ENCODE measurements at places on chromosomes 2 and 18.

- DNase-seq, result no peak
Measured at GRCh38 chr2:26352892-26353291, 6.3 kb upstream of the ADGRF3 start.

GRCh38 chr2:57093020-57093419 lies 909.2 kb downstream of the CCDC85A start:
- no peak for DNase-seq

- no peak for DNase-seq
Measured at GRCh38 chr18:35745814-35746213, 164.3 kb downstream of the GALNT1 start.

- DNase-seq, result no peak
Measured at GRCh38 chr2:168731002-168731401, 71.4 kb upstream of the NOSTRIN start.

GRCh38 chr2:222410534-222410933 lies 13.8 kb upstream of the SGPP2 start:
- peak; percentile 23 for DNase-seq

- no peak for DNase-seq
Measured at GRCh38 chr2:213202011-213202410, 50.6 kb upstream of the IKZF2 start.

DNA sequence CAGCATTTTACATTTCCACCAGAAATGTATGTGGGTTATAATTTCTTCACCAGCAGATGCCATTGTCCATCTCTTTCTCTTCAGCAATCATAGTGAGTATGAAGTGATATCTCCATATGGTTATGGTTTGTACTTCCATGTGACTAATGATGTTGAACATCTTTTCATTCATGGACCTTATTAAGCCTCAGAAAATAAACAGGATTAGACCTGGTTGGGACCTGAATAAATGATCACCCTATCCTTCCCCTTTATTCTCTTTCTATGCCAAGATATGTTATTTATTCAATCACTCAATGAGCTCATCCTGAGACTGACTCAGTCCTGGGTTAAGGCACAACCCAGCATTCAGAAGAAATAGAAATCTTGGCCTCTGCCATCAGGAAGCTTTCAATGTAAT lies 86.6 kb downstream of the ANTXR1 start:
- no peak for DNase-seq

DNA sequence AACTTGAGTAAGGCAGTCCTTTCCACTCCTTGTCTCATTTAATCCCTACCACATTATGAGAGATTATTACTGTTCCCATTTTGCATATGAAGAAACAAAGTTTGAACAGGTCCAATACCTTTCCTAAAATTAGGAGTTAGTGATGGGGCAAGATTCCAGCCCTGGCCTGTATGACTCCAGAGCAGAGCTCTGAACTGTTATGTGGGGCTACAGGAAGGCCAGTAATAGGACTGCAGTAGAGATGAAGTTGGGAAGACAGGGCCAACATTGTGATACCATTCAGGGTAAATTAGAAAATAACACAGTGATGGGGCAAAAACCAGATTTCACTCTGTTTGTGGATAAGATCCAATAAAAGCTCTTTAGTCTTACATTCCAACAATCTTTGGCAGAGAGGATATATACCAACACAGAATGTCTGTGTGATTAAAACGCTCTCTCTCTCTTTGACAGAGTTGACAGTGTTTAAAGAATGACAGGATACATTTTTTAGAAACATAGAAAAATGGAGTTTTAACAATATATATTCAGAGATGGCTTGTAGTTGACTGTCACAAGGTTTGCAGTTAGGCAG lies 22.7 kb downstream of the KATNAL2 start:
- DNase-seq, result no peak

DNA sequence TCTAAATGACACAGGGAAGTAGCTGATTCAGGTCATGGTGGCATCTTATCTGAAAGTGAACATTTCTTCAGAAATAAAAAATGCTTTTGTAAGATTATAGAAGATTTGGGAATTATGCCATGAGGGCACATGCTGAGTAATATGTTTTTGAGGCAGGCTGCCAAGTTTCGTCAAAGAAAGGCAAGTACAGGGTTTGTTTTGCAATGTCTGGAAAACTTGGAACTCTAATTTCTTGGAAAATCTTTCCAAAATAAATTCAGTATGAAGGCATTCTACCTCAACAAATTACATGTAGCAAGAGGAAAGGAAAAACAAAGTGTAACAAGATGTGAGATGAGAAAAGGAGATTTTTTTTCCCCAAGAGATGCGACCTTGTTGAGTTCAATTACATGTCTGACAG lies 167.7 kb downstream of the PLCL1 start:
- no peak for DNase-seq

DNA sequence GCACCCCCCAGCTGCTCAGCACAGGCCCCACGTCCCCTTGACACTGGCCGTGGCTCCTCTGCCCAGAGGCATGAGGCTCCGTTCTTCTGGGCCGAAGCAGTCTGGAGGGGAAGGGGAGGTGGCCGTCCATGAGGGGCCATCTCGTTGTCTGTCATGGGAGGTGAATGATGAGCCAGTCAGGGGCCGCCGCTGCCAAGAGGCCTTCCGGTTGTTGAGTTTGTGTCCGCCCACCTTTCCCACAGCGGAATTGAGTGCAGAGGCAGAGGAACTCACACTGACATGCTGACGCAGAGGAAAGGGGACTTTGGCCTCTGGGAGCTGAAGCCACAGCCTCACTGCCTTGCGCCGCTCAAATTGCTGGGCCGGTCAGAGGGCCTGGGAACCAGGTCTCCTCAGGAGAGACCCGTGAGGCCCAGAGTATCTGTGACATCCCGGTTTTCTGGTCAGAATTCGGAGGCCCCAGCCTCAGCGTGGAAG lies 268.4 kb downstream of the ATAD2B start:
- DNase-seq, result no peak

GRCh38 chr2:62803961-62804360 lies 98.4 kb downstream of the EHBP1 start:
- DNase-seq, result no peak

DNA sequence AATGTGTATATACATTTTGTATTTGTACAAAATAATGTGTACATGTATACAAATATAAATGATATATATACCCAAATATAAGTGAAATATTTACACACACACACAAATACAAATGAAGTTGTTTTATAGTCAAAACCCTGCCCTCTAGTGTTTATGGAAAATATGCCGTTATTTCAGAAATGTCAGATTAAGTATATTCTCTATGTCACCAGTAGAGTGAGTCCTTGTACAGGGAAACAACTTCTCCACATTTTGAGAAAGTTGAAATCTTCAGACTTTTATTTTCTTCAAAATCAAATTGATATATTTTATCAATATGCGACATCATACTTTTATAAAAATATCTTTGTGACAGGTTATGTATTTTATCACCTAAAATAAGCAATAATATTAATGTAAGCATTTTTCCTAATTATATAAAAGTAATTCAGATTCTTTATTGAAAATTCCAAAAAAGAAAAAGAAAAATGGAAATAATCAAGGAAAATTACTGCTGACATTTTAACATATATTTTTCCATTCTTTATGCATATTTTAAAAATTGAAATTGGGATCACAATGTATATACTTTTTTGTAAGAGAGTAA lies 22.4 kb downstream of the ARL6IP6 start:
- DNase-seq, result peak; percentile 66

- DNase-seq, result peak; percentile 18
Measured at GRCh38 chr2:70089220-70089982, 2.1 kb downstream of the PCBP1 start.

DNA sequence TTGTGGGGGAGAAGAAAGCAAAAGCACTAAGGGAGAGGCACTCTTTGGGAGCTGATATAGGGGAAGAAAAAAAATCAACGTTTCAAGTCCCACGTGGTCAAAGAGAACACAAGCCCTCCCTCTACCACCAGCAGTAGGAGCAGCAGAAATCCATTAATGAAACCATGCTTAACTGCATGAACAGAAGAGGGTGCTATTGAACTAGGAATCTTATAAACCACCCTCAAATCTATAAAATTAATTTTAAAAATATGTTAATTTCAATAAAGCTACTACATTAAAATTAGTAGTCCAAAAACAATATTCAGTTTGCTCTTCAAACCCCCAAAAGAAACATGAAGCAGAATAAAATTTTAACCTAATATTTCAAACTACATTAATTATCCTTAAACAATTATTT lies 147.8 kb downstream of the TMEM18 start:
- DNase-seq, result peak; percentile 36

DNA sequence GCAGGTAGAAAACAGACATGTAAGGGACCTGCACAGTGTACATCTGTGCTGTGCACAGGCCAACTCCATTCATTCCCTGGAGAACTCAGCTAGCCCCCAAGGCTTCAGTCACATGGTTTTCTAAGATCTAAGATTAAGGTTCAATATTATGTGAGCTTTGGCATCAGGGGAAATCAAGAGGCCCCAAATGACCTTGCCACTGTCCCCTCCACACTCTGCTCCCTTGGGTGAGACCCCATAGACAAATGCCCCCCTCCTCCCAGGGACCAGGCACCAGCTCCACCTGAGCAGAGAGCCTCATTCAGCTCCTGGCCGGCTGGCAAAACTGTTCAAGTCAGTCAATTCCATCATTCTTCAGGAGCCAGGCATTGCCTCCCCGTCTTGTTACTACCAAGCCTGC lies 93.6 kb upstream of the TMEM18 start:
- DNase-seq, result no peak

GRCh38 chr2:1156531-1156930 lies 205.9 kb downstream of the SNTG2 start:
- no peak for DNase-seq

- DNase-seq, result no peak
Measured at GRCh38 chr2:110933420-110933819, 187.3 kb upstream of the BCL2L11 start.

DNA sequence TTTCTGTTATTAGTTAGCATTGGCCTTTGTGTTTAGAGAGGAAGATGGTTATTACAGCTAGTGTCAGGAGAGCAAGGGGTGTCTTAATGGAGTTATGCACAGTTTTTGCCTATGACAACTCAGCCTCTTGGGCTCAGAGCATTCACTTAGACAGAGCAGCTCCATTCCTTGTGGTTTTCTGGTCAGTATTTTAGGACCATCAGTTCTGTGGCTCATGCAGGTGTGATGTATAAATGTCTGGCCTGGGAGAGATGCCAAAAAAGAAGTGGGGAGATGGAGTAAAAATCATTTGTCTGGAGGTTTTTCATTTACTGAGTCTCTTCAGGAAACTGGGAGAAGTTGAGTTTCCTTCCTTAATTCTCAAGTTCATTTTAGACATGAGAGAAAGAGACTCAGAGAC lies 79.7 kb downstream of the PRKCE start:
- DNase-seq, result no peak

- DNase-seq, result no peak
Measured at GRCh38 chr2:99607454-99607853, 117.6 kb upstream of the REV1 start.

- DNase-seq, result no peak
Measured at GRCh38 chr2:69791045-69791444, 38.4 kb upstream of the GMCL1 start.

GRCh38 chr2:217538719-217539118 lies 464.1 kb downstream of the TNS1 start:
- DNase-seq, result no peak

DNA sequence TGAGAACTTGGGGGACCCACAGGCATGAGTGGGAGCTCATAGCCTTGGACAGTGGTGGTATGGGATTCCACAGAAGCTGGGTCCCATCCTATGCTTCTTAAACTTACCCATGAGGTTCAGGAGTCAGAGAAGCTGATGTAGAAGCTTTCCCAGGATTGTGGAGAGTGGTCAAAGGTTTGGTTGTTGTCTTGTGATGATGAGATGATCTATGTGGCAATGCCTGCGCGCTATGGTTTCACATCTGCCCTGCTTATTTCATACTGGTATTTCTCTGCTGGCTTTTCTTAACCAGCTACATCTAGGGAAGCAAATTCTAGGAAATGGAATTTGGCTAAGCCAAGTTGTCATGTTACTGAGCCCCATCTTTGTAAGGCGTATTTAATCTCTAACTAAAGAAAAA lies 168.6 kb downstream of the ZNF407 start:
- no peak for DNase-seq

DNA sequence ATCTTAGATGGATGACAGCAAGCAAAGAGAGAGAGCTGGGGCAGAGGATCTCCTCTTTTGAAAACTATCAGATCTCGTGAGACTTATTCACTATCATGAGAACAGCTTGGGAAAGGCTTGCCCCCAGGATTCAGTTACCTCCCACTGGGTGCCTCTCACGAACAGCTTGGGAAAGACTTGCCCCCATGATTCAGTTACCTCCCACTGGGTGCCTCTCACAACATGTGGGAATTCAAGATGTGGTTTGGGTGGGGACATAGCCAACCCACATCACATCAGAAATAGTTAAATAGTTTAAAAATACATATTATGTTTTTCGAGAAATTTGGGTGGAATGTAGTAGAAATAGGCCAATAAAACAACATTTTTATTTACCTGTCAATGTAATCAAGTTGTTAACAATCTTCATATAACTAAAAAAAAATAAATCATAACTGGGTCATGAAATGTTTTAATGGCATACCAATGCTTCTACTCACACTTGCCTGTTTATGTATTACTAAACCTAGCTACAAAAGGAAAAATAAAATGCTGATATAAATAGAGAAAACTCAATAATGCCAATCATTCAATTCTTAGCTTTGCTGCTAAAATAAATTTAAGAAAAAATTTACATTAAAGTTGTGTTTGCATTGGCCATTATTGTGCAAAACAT lies 608.9 kb downstream of the SUCLG1 start:
- DNase-seq, result no peak

GRCh38 chr2:74162951-74163350 lies 15.2 kb upstream of the BOLA3 start:
- no peak for DNase-seq

GRCh38 chr18:60493066-60493465 lies 120.5 kb upstream of the MC4R start:
- no peak for DNase-seq

DNA sequence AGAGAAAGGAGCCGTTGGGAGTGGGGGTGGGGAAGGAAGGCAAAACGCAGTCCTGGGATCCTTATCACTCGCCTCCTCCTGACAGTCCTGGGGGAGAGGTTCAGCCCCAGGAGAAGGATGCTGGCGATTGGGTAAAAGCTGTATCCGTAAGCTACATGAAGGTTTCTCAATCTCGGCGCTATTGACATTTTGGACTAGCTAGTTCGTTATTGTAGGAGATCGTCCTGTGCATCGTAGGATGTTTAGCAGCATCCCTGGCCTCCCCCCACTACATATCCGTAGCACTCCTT lies 511 bp upstream of the TP53I3 start:
- DNase-seq, result no peak

GRCh38 chr2:219266886-219267285 lies 12.3 kb upstream of the DNAJB2 start:
- no peak for DNase-seq

- DNase-seq, result no peak
Measured at GRCh38 chr2:22444281-22444680, 940.7 kb upstream of the KLHL29 start.

GRCh38 chr2:3294493-3294892 lies 83.1 kb downstream of the EIPR1 start:
- DNase-seq, result no peak

Measured in HT-29 (cell line).